NCI-H748 treated with DMSO at 0.1 percent for 48 hours (cell line): ENCODE measurements at places on chromosomes 4 and X.

- no peak for DNase-seq
Measured at GRCh38 chrX:43664258-43664657, 8.2 kb downstream of the MAOA start.

- no peak for DNase-seq
Measured at GRCh38 chrX:1536712-1537030, 314 bp downstream of the P2RY8 start.

GRCh38 chr4:147651563-147651962 is 32.4 kb downstream of the PRMT9 start:
- no peak for DNase-seq

GRCh38 chr4:3313139-3313538 is 20.3 kb downstream of the RGS12 start:
- DNase-seq = no peak

DNA sequence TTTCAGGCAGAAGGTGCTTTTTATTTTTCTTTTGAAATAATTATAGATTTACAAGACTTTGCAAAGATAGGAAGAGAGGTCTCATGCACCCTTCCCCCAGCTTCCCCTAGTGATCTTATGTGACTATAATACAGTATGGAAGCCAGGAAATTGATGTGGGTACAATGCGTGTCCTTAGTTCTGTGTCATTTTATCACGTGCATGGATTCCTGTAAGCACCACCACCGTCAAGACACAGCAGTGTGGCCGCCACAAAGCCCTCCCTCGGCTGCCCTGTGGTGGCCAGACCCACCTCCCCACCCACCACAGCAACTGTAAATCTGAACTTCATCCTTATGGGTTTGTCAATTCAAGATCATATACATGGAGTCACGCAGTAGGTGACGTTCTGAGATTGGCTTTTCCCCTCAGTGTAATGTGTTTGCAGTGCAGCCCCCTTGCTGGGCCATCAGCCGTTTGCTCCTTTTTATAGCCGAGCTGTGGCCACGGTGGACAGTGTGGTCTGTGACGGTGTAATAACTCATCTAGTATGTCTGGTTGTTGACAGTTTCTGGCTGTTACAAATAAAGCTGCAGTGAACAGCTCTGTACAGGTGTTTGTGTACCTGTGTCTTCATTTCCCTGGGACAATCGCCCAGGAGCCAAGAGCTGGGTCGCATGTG is 10.9 kb upstream of the HTRA3 start:
- DNase-seq = no peak

DNA sequence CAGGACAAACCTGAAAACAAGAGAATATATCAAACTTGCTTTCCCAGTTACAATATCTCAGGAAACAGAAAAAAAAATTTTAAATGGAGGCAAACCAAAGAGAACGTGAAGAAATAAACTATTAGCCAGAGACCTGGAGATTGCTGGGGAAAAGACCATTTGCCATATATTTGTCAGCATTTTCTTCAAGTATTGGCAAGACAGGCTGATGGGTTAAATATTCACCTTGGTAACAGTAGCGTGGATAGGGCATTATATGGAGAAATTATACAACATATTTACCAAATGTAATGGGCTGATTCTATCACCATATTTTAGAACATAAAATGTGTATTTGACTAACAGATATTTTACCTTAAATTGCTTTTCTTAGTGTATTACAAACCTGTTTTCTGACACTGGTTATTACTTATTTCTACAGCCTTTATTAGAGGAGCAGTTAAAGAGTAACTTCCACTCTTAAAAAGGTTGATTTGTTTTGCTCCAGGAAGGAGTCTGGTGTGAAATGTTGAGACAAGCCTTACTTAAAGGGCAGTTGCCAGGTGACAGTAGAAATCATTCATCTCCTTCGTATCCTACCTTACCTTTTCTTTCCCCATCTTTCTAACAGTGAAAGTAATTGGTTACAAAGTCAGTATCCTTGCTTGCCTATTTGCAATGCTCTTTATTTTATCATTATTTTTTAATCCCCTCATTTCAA is 575.5 kb downstream of the GBA3 start:
- DNase-seq = peak; percentile 25

GRCh38 chr4:921830-922331 is 10.2 kb downstream of the GAK start:
- no peak for DNase-seq

GRCh38 chrX:120680090-120680489 is 50.2 kb upstream of the C1GALT1C1 start:
- DNase-seq = no peak

DNA sequence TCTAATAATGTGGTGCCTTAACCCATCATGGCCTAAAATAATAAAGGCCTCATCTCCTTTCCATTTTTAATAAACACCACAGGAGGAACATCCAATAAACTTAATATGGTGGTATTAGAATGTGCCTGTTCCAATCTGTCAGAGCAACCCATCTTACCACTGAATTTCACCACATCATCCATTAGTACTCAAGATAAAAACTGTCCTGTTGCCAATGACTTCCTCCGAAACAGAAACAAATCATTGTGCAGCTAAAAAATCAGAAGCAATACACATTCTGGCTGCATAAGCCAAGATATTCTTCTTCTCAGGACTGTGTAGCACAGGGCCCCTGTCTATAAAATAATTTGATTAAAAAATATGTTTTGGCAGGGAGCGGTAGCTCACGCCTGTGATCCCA is 18.5 kb downstream of the TLR10 start:
- DNase-seq = no peak

- peak; percentile 35 for DNase-seq
Measured at GRCh38 chr4:165378745-165379677, at the start of gene CPE. CPE (plus strand) TSS chr4:165379008; CDS start chr4:165379222, 214 bp downstream.

- DNase-seq = no peak
Measured at GRCh38 chrX:42276982-42277690, 353.8 kb upstream of the CASK start.

- DNase-seq = no peak
Measured at GRCh38 chr4:127479031-127479622, 153.6 kb upstream of the INTU start.

DNA sequence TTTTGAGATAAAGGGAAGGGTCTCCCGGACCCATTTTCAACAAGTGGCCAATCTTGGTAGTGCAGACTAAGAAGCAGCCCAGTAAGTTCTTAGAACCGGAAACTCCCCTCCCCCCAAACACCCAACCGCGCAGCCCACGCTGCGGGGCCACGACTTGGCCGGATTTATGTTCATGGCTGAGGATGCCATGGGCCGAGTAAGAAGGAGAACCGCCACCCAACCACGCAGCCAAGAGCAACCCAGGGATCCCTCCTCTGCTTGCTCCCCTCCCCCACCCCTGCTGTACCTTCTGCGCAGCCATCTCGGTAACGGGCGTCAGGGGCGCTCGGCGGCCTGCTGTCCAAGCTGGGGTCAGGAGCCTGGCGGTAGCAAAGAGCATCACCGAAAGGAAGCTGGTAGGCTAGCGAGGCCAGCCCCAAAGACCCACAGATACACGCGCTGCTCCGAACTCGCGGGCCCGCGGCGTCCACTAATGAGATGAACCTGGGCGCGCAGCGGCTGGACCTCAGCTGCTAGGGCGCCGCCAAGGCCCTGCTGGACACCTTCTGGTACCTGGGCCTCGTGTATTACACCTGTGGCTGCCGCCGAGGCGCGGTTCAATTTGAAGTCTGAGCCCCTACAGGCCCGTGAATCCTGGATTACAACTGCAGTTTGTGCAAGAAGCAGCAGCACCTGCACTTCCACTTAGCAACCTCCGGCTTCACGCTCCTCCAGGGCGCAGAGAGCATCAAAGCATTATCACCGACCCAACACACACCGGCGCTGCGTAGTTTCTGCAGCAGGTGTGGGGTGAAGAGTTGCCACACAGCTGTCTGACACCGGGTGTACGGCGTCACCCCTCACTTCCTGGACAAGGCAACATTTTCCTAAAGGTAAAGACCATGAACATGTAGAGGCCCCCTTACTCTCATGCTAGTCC is 63.4 kb downstream of the NUDT10 start:
- DNase-seq = no peak

DNA sequence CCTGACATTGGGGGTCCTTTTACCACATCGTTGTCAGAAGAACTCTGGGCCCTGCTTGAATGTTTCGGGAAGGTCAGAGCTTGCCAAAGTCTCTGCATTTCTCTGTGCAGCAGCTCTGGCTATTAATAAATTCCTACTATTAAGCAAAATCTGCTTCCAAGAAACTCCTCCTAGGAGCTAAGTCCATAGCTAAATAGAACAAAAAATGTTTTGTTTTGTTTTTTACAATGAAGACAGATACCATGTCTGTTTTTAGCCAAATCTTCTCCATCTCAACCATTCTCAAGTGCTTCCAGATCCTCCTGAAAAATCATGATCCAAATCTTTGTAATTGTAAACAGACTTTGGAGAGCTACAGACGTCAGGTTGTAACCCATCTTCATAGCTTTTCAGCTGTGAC is 161.6 kb downstream of the SPATA18 start:
- DNase-seq = no peak
